ENCODE measurements at places on chromosomes 3 and 15. TPM values are rescaled to one million over a fixed set of nuclear protein-coding genes. Genes with fewer than 3 reads are reported as not detected.
A peak's percentile ranks its signal among the peaks of the same experiment; 100 is the strongest.

The BBS4 gene
- total RNA-seq: 16.8 TPM

The KCNH8 gene
- 0.19 TPM for total RNA-seq

The ARGFX gene
- not detected for total RNA-seq

The GABRR3 gene
- total RNA-seq: not detected

DNA sequence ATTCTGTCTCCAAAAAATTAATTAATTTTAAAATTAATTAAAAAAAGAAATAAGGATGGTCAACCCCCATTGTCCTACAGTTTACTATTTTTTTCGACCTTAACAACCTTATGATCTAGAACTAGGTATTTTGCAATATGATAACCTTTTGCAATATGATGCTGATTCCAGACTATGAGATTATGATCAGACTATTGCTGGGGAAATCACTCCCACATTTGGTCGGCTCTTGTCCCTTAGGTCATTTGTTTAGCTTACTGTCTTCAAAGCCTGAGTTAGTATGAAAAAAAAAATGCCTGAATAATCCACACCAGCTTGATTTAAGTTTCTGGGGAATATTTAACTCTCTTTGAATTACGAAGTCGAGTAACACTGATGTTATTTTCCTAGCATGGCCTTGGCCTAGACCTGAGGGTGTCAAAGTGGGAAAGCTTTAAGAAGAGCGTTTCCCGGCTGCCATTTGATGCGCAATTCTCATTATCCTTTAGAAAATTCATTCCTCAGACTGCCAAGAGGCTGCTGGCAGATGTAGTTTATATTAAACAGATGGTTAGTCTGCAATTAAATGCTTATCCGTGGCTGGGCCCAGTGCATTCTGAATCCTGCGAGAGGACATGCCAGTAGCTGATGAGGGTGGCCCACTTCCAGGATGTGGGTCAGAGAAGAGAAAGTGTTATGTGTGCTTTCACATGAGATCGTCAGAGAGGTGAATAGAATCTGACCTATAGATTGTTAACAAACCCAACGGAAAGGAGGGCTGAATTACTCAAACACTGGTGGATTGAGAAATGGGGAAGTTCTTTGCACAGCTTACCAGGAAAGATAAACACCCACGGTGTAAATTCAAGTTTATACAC is 496.0 kb upstream of the THBS1 start:
- H3K36me3 ChIP-seq: no peaks in the 10 kb centered on the region
- no peaks in the 10 kb centered on the region for H3K27me3 ChIP-seq
- no peak for DNase-seq
- H3K4me3 ChIP-seq: no peak overlapping the region
- H3K4me1 ChIP-seq: peaks cover 25% of the 10 kb centered on the region
- H3K27ac ChIP-seq: peak overlapping the region; percentile 71

GRCh38 chr3:188631291-188632010 is 477.5 kb downstream of the LPP start:
- no peaks in the 10 kb centered on the region for H3K27me3 ChIP-seq
- H3K27ac ChIP-seq: no peak overlapping the region
- H3K4me1 ChIP-seq: peaks cover 56% of the 10 kb centered on the region
- DNase-seq: no peak
- H3K4me3 ChIP-seq: no peak overlapping the region

GRCh38 chr15:74906067-74906449 is 593 bp downstream of the FAM219B start:
- no peaks in the 10 kb centered on the region for H3K27me3 ChIP-seq
- H3K4me1 ChIP-seq: peaks cover 44% of the 10 kb centered on the region
- H3K4me3 ChIP-seq: peak overlapping the region; percentile 84
- H3K27ac ChIP-seq: peak overlapping the region; percentile 95
- no peak for DNase-seq
- peaks cover 45% of the 10 kb centered on the region for H3K36me3 ChIP-seq

GRCh38 chr15:82751308-82751707 is 41.6 kb upstream of the AP3B2 start:
- no peaks in the 10 kb centered on the region for H3K27me3 ChIP-seq
- peaks cover 37% of the 10 kb centered on the region for H3K36me3 ChIP-seq
- DNase-seq: no peak
- H3K4me1 ChIP-seq: peaks cover 26% of the 10 kb centered on the region
- H3K27ac ChIP-seq: no peak overlapping the region

- H3K27me3 ChIP-seq: no peaks in the 10 kb centered on the region
- H3K36me3 ChIP-seq: peaks cover 27% of the 10 kb centered on the region
- H3K4me1 ChIP-seq: no peaks in the 10 kb centered on the region
- no peak overlapping the region for H3K4me3 ChIP-seq
- no peak overlapping the region for H3K27ac ChIP-seq
These were observed 64.9 kb downstream of the SGO1 start for GRCh38 chr3:20121088-20121487.

DNA sequence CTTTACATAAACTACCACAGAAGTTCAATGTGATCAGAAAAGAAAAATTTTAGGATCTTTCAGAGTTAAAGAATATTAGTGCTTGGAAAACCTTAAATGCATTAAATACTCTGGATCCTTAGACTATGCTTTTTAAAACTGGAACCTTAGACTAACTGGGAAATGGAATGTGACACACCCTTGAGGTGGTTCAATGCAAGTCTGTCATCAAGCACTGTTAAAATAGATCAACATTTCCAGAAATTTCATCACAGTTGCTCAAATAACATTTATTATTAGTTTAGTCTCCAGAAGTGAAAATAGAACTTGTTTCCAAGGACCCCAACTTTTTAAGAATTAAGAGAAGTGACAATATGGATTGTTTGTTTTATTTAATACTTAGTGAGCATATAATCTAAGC is 71.8 kb downstream of the GAP43 start:
- H3K4me3 ChIP-seq: no peak overlapping the region
- no peak overlapping the region for H3K27ac ChIP-seq
- H3K4me1 ChIP-seq: peaks cover 9% of the 10 kb centered on the region
- no peaks in the 10 kb centered on the region for H3K27me3 ChIP-seq
- no peak for DNase-seq

- no peak overlapping the region for H3K27ac ChIP-seq
- no peak for DNase-seq
- H3K4me1 ChIP-seq: peaks cover 23% of the 10 kb centered on the region
- H3K27me3 ChIP-seq: no peaks in the 10 kb centered on the region
- H3K36me3 ChIP-seq: peaks cover 50% of the 10 kb centered on the region
- no peak overlapping the region for H3K4me3 ChIP-seq
These were observed 67.2 kb downstream of the UMPS start for GRCh38 chr3:124797426-124797945.

GRCh38 chr15:75109736-75110130 is 86.3 kb downstream of the PPCDC start:
- H3K4me3 ChIP-seq: no peak overlapping the region
- no peaks in the 10 kb centered on the region for H3K36me3 ChIP-seq
- no peak for DNase-seq
- no peak overlapping the region for H3K27ac ChIP-seq
- no peaks in the 10 kb centered on the region for H3K27me3 ChIP-seq

DNA sequence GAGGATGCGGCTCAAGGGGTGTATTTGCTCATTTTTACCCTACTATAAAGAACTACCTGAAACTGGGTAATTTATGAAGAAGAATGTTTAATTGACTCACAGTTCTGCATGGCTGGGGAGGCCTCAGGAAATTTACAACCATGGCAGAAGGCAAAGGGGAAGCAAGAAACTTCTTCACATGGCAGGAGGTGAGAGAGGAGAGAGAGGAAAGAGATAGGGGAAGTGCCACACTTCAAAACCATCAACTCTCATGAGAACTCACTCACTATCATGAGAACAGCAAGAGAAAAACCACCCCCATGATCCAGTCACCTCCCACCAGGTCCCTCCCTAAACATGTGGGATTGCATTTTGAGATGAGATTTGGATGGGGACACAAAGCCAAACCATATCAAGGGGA is 192.7 kb downstream of the DIPK2A start:
- H3K4me1 ChIP-seq: no peaks in the 10 kb centered on the region
- H3K27ac ChIP-seq: no peak overlapping the region
- no peak for DNase-seq
- no peaks in the 10 kb centered on the region for H3K36me3 ChIP-seq
- no peak overlapping the region for H3K4me3 ChIP-seq

- H3K36me3 ChIP-seq: no peaks in the 10 kb centered on the region
- H3K4me1 ChIP-seq: peaks cover 50% of the 10 kb centered on the region
- no peak overlapping the region for H3K27ac ChIP-seq
- no peaks in the 10 kb centered on the region for H3K27me3 ChIP-seq
These were observed 173.5 kb downstream of the TNIK start for GRCh38 chr3:171286580-171287249.

- peaks cover 39% of the 10 kb centered on the region for H3K4me1 ChIP-seq
- H3K27me3 ChIP-seq: no peaks in the 10 kb centered on the region
- no peak for DNase-seq
- H3K4me3 ChIP-seq: no peak overlapping the region
- no peak overlapping the region for H3K27ac ChIP-seq
- H3K36me3 ChIP-seq: no peaks in the 10 kb centered on the region
These were observed 4.9 kb upstream of the ALAS1 start for GRCh38 chr3:52193065-52193464.
